ENCODE measurements at places on chromosomes 6 and 20.

- no peak for DNase-seq
Observed at GRCh38 chr6:64428186-64428585, 792.6 kb downstream of the PHF3 start.

DNA sequence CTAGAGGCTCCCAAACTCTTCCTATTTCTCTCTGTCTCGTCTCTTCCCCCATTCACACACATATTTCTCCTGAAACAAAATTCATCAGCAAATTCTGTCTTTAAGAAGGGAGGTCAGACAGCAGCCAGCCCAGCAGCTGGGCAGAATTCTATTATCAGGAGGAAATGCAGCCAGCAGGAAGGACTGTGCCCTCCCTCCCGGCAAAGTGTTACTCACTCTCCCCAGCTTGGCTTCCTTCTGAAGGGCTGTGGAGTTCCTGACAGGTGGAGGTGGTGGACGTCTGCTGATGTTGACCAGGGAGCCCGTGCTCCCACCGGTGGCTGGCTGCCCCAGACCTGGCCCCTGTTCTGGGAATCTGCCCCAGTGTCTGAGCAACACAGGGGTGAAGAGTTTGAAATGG, 37.3 kb downstream of the KCNB1 start:
- DNase-seq, result no peak

DNA sequence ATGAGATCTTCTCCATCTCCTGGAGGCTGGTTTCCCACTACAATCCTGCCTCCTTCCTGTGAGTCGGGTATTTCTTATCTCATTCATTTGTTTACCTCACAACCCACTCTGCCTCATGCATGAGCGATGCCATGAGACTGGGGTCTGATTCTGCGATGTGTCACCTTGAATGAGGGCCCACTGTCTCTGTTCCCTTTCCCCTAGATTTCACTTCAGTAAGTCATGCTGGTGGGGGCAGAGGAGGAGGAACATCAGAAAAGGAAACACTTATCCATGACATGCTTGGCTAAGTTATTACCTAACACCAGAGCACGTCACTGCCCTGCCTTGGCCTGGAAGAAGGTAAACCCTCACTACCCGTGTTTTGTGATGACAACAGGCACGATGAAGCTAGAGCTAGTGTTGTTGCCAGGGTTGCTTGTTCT, 337.4 kb upstream of the PRDM1 start:
- DNase-seq, result no peak

- DNase-seq, result no peak
Observed at GRCh38 chr6:168765752-168766151, 324.8 kb downstream of the SMOC2 start.

GRCh38 chr6:130050230-130050629, 31.8 kb downstream of the L3MBTL3 start:
- no peak for DNase-seq

- no peak for DNase-seq
Observed at GRCh38 chr6:170448317-170448716, 104.8 kb downstream of the PSMB1 start.

DNA sequence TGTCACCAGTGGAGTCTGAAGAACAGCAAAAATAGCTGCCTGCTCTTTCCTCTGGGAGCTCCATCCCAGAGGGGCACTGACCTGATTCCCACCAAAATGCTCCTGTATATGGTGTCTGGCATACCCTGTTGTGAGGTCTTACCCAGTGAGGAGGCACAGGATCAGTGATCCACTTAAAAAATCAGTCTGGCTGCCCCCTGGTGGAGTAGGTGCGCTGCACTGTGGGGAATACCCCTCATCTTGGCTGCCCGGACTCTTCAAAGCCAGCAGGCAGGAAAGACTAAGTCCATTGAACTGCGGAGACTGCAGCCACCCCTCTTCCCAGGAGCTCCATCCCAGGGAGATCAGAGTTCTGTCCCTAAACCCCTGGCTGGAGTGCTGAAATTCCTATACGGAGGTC, 230.9 kb upstream of the HTR1E start:
- no peak for DNase-seq

GRCh38 chr6:156773935-156774852, 3.0 kb upstream of the ARID1B start:
- no peak for DNase-seq

DNA sequence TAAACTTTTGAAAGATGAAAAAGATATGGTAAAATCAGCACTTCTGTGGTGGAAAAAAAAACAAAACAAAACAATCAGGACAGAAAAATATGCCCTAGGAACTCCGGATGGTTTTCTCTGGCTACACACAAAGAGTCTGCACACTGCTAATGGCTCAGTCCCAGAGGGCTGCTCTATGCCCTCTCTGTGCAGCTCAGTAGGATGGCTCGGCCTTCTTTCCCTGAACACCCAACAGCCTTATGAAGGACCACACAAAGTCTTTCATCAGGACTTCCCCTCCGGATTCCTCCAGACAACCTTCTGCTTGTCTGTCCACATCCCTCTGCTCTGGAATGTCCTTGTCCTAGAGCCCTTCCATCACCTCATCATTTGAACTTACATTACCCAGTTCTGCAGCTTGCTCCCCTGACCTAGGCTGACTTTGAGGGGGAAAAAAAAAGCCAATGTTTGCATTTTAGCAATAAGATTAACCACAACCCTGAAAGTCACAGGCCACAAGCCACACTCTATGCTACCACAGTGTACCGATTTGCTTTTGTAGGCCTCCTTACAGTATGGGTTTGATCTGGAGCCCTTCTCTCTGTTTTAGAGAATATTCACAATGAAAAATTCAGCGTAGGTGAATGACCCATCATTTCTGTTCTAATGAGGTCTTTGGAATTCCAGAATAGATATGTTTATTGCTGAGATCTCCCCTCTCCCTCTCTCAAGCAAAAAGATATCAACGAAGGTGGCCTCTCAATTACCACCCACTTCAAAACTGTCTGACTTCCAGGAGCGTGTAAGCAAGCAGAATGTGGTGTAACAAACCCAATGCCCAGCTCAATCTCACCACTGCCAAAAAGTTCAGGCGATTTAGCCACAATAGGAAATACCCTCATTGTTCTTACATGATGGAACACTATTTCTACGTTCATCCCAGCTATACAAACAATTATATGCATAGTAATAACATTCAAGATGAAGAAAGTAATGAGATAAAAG, 164.0 kb downstream of the GMDS start:
- DNase-seq, result no peak

- DNase-seq, result no peak
Observed at GRCh38 chr6:98827295-98828159, 6.8 kb upstream of the POU3F2 start.

DNA sequence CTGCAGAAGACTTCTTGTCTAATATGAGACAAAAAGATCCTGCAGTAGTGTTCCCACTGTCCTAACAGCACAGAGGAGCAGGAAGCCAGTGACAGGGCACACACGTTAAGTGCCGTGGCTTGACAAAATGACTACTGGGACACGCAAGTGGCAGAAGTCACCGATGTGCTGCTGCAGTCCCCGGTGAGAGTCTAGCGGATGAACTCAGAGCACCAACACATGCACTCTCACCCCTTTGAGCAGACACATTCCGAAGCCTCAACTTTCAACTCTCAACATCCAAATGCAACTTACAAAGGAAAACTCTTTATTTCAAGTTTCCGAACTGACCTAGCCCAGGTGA, 898 bp downstream of the LAMA4 start:
- DNase-seq, result no peak

GRCh38 chr20:32610472-32611218, 25.5 kb upstream of the NOL4L start:
- no peak for DNase-seq

GRCh38 chr6:109420751-109421150, 19.7 kb downstream of the PPIL6 start:
- no peak for DNase-seq

DNA sequence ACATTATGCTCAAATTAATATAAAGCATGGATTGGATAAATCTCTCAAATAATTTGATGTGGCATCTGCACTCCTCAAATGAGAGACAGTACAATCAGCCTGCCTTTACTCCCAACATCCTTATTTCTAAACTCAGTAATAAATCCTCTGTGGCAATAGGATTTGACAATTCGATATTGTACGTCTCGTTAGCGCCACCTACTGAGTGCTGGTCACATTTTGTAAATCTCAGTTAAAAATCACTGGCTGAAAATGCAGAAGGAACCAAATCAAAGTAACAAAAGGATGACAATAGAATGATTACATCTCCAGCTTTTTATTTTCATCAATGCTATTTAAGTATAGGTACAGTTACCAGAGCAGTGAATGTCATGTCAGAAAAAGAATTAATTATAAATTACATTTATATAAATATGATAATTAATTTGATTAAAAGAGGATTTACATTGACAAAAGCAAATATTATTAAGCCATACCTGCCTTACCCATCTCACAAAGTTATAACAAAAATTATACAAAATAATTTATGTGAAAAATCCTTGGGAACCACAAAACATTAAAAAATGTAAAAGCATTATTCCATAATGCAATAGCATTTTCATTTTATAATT, 20.2 kb upstream of the GJE1 start:
- peak; percentile 18 for DNase-seq

DNA sequence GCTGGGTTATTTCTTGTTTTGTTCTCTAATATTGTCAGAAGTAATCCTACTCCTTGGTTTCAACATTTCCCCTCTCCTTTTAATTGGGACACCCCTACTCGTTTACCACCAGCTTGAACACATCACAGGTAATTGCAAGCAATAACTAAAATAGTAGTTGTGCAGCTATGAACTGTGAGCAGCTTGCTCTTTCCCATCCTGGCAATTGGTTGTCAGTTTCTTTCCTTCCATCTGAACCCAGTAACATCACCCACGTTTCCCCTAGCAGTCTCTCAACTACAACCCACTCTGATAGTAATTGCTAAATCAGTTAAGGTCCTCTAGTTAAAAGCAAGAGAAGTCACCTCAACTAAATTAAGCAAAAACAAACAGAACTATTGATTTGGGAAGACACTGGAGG, 47.6 kb upstream of the GNRH2 start:
- DNase-seq, result no peak

GRCh38 chr6:119052292-119052889, 26.1 kb downstream of the FAM184A start:
- no peak for DNase-seq

DNA sequence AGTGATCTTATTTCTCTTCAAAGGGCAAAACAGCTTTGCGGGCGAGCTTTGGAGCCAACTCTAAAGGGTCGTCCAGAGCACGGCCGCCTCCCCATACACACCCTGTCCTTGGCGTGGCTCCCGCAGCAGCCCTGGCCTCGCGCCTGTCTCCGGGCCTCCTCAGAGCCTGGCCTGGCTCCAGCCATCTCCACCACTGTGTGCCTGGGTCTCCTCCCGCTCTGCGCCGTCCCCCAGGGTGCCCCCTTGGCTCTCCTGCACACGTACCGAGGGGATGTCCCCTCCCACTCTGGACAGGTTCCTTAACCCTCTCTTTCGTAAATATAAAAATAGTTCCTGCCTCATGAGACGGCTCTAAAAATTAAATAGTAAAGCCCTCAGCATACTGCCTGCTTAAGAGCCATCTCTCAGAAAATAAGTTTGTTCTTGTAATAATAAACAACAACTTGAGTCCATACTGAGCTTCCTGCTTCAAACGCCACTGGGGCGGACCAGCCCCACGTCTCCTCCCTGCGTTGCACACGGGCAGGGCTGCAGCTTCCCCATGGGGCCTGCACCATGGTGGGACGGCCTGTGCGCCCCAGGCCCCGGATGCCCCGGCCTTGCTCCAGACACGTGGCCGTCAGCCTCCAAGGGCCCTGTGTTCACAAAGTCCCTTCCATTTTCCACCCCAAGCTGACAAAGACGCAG, 226.2 kb downstream of the TTLL2 start:
- no peak for DNase-seq

DNA sequence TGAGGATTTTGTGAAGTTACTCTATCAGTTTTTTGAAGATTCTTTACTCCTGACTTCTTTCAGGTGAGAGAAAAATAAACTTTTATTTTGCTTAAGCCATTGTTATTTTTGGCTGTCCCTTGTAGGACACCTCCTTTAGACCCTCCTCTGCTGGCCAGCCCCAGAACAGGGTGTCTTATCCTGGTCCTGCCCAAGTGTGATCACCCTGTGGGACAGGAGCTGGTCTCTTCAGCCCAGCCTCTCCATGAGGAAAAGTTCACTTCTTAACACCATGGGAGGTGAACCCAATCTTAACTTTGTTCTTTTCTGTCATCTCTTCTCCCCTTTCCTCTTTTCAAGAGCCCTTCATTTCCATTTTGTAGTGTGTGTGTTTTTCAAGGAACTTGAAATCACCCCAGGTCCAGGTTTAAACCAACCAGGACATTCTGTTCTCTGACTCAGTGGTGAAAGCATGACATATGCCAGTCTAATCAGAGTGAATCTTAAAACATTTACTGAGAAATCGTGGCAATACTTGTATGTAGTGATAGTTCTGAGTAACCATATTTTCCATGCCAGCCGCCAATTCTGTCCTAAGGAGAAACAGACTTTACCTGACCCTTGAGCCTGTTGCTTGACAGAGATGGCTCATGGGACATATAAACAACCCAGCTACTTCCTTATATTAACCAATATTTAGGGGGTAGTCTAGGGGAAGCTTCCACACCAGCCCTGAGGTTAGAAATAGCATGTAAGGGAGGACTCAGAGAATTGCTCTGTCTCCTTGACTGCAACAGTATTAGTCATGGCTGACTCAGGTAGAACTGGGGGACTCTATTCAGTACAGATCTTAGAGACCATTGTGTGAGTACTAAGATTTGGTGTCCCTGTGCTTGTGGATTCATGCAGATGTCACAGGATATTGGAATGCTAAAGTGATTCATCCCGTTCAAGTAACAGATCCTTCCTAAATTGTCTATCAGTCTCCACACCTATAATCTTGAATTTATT, 48.8 kb downstream of the FLRT3 start:
- peak; percentile 90 for DNase-seq

- DNase-seq, result no peak
Observed at GRCh38 chr20:57628047-57628961, 8.1 kb upstream of the ZBP1 start.

DNA sequence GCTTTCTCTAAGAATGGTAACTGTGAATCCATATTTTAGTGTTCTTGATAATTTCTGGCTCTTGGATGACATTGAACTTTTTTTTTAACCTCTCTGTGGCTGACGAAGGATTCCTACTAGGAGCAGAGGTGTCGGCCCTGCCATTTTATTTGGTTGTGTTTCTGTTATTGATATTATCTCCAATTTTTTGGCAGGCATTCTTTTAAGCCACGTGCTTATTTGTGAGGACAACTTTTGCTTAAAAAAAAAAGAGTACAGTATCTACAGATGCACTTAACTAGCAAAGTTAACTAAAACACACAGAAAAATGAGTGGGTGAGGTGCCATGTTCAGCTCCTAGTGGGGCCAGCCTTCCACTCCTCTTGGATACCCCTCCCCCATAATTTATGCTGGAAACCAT, 1.1 kb downstream of the FANCE start:
- no peak for DNase-seq

DNA sequence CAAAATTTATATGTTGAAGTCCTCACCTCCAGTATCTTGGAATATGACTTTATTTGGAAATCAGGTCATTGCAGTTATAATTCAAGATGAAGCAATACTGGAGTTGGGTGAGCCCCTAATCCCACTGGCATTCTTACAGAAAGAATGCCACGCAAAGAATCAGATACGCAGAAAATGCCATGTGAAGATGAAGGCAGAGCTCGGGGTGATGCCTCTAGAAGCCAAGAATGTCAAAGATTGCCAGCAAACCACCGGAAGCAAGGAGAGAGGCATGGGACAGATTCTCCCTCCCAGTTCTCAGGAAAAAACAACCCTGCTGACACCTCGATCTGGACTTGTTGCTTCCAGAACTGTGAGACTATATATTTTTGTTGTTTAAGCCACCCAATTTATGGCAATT, 273.4 kb upstream of the CITED2 start:
- DNase-seq, result no peak

GRCh38 chr6:97497713-97498331, 214.8 kb upstream of the MMS22L start:
- DNase-seq, result peak; percentile 18

Measured in epithelial cell of prostate (primary cell).